ENCODE measurements at places on chromosomes 3 and 15.
A peak's percentile ranks its signal among the peaks of the same experiment; 100 is the strongest.

GRCh38 chr15:100707229-100707628 is 104.8 kb downstream of the ASB7 start:
- DNase-seq: no peak

- DNase-seq: no peak
Measured at GRCh38 chr15:35130245-35130644, 45.1 kb upstream of the NANOGP8 start.

DNA sequence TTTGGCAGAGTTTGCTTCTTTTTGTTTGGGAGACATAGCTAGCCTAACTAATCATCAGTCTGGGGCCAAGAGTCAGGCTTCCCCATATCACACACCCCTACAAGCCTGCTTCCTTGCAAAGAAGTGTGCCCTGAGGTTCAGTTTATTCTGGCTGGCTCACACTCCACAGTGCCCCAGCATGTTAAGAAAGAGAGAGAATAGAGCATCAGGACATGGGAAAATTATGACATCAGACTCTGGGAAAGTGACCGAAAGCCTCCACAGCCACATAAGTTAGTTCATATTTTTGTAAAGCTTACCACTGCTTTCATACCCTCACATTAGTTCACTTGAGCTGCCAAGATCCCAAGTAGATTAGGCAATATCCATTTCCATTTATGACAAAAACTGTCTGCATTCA is 63.0 kb upstream of the CFAP161 start:
- DNase-seq: no peak

- DNase-seq: peak; percentile 46
Measured at GRCh38 chr3:197256836-197257444, 41.5 kb downstream of the DLG1 start.

GRCh38 chr3:134086616-134087015 is 56.9 kb upstream of the SLCO2A1 start:
- DNase-seq: no peak

GRCh38 chr15:58407236-58407775 is 24.5 kb upstream of the LIPC start:
- DNase-seq: no peak

- no peak for DNase-seq
Measured at GRCh38 chr15:34435658-34436057, 1.9 kb downstream of the GOLGA8A start.

- DNase-seq: no peak
Measured at GRCh38 chr3:81339040-81339845, 422.2 kb downstream of the GBE1 start.

DNA sequence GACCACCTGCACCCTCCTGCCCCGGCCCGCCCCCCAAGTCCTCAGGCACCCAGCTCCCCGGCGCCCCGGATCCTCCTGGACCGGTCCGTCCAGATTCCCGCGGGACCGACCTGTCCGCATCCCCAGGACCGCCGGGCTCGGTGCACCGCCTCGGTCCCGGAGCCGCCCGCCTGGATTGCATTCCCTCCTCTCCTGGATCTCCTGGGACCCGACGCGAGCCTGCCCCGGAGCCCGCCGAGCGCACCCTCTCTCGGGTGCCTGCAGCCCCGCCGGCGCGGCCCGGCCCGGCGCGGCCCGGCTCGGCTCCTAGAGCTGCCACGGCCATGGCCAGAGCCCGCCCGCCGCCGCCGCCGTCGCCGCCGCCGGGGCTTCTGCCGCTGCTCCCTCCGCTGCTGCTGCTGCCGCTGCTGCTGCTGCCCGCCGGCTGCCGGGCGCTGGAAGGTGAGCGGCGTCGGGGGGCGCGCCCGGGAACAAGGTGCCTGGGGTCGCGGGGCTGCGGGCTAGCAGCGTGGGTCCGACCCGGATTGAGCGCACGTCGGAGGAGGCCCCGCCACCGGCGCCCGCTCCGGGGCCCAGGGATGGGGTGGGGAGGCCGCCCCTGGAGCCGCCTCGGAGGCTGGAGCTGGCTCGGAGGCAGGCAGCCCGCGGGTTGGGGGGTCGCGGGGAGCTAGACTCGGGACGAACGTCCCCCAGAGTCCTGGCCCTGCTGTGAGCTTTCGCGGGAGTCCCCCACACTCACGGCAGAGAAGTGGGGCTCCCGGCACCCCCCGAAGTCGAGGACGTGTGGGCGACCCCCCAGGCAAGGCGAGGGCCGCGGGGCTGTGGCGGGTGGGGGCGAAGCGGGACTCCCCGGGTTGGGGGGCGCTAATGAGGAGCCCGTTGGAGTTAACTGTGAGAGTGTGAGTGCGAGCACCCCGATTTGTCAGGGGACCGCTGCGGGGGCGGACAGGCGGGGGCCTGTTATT is 610 bp downstream of the EPHB3 start:
- DNase-seq: peak; percentile 35

- no peak for DNase-seq
Measured at GRCh38 chr15:83999396-84000135, 236.0 kb upstream of the GOLGA6L4 start.

All from COR-L47 (cell line).